ENCODE measurements at places on chromosomes 11 and 22.

GRCh38 chr22:37623075-37624016, 14.7 kb downstream of the GGA1 start:
- no peak for DNase-seq

DNA sequence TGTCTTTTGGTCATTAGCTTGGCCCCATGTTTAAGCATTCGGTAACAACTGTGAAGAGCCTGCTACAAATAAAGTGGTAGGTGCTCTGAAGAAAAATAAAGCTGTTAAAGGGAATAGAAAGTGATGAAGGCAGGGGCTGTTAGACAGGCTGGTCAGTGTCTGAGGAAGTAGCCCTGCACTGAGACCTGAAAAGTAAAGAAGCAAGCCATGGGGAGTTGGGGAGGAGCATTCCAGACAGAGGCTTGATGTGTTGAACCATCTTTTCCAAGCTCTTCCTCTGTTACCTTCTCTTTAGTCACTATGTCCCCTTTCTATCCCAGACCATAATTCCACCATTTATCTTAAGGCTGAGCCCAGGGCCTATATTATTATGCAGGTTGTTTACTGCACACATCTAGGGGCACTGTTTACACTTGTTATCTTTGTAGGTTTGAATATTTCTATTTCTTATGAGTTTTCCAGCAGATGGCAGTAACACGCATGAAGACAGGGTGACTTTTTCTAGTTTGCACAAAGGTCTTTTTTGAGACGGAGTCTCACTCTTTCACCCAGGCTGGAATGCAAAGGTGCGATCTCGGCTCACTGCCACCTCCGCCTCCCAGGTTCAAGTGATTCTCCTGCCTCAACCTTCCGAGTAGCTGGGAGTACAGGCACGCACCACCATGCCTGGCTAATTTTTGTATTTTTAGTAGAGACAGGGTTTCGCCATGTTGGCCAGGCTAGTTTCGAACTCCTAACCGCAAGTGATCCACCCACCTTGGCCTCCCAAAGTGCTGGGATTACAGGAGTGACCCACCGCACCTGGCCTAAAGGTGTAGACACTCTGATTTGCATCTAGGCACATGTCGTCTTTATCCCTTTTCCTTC, 23.0 kb downstream of the ZFTA start:
- DNase-seq = no peak

- DNase-seq = no peak
Measured at GRCh38 chr11:67572305-67572704, 11.3 kb upstream of the GSTP1 start.

DNA sequence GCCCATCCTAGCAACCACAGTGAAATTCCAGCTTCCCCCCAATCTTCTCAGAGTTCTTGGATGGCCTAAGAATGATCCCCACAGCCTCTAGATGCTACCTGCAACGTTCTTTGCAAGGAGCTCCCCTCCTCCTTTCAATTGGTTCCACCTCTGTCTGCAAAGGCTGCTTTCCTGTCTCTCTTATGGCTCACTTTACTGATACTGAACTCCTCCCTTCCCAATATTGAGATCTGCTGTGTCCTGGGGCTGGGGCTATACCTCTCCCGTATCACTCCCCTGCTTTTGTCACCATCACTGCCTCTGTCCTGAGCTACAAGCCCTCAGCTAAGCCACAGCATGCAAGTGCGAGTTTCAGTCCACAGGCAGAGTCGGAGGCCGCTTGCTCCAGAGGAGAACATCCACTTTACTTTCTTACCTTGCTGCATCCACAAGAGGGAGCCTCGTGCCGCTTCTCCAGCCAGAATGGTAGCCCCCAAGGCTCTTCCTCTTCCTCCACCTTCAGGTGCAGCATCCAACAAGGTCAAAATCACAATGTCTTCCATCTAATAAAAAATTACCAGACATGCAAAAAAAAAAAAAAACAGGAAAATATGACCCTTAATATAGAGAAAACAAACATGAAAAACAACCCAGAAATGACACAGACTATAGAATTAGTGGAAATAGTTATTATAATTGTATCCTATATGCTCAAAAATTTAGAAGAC, 48.6 kb upstream of the TMEM45B start:
- DNase-seq = no peak

DNA sequence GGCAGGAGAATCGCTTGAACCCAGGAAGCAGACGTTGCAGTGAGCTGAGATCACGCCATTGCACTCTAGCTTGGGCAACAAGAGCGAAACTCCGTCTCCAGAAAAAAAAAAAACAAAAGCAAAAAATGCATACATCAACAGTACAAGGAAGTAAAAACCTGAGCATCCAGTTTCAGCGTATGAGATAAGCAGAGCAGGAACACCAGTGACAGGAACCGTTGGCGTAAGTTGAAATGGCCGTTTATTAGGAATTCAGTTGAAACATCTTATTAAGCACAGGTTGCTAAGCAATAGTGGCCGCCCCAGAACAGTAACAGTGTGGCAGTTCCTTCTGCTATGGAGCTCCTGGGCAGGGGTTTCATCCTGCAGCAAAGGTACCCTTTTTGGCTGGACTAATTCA, 4.0 kb upstream of the L3MBTL2 start:
- no peak for DNase-seq

DNA sequence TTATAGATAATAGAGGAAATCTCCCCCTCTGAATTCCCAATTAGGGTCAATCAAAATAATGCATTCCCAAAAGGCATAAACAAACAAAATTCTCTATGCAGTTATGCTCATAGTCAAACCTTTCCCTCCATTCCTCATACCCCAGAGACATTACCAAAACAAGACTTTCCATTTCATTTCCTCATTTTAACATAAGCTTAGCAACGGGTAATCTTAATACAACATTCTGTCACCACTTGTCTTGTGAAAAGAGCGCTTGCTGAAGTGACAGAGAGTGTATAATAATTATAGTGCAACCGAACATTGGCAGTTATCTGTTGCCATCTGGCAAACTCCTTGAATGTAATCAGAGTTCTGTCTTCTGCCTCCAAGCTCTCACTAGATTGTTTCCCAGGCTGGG, 1.2 kb upstream of the SLN start:
- DNase-seq = no peak

DNA sequence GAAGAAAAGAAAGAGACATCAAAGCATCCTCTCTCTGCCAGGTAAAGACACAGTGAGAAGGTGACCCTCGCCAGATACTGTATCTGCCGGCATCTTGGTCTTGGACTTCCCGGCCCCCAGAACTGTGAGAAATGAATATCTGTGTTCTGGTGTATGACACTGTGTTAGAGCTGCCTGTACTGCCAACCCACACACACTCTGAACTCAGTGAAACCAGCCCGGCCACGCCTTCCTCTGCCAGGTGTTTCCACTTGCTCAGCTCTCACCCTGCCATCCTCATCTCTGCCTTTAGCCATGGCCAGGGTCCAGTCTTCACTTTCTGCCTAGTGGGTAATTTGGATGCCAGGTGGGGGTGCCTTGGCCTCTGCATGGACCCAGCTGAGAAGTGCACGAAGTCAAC, 24.0 kb downstream of the CBX7 start:
- no peak for DNase-seq

GRCh38 chr22:37299969-37300509, 17.7 kb downstream of the CYTH4 start:
- DNase-seq = no peak

- DNase-seq = no peak
Measured at GRCh38 chr22:17434856-17435255, 65.6 kb downstream of the CECR2 start.
